ENCODE measurements at places on chromosomes 2 and 18. TPM values are rescaled to one million over a fixed set of nuclear protein-coding genes. Genes with fewer than 3 reads are reported as not detected.

DNA sequence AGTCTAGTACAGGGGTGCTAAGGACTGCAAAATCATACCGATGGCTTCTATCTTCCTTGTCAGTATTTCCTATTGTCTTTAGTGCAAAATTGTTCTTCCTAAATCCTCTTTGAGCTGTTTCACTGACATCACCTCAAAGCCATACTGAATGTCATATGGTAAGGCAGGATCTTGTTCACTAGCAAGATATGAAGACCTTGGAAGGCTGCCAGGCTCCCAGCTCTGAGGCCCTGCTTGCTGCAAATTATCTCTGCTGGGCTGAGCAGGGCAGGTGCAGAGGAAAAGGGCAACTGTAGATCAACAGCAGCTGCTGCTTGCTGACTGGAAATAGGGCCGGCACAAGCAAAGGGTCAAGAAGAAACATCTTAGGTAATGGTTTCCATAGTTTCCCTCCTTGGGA is 58.2 kb downstream of the PMAIP1 start:
- DNase-seq, result peak; percentile 87

Gene DOK6
- 1.1 TPM for total RNA-seq

GRCh38 chr2:210956101-210956500 is 399.7 kb downstream of the CPS1 start:
- DNase-seq, result no peak

- no peak for DNase-seq
These were observed 2.3 kb upstream of the SPRED2 start for GRCh38 chr2:65434592-65435241.

DNA sequence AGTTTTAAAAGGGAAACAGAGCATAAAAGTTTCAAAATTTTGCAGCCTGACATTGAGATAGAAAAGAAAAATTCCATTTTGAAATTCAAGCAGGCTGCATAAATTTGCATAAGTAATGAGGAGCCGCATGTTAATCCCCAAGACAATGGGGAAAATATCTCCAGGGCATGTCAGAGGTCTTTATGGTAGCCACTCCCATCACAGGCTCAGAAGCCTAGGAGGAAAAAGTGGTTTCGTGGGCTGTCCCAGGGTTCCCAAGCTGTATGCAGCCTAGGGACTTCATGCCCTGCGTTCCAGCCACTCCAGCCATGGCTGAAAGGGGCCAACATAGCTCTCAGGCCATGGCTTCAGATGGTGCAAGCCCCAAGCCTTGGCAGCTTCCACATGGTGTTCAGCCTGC is 108.8 kb downstream of the SLC4A10 start:
- DNase-seq, result no peak

- DNase-seq, result peak; percentile 31
These were observed 69.9 kb upstream of the SMAD7 start for GRCh38 chr18:49020621-49021021.

DNA sequence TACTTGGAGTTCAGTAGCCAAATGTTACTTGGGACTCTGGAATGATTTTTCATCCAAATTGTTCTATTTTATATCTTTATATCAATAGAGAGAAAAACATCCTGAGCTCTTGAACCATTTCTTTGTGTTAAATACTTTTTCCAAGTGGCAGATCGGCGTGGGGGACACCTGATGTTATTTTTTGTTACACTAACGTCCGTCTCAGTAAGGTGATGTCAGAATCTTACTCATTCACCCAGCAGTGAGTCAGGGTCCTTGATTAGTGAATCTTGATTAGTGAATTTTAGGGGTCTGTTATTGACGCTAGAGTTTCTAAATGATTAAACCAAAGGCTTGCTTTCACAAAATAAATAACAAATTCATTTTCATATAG is 1.7 kb downstream of the MIB1 start:
- no peak for DNase-seq

Gene ANKMY1
- total RNA-seq, result 5.4 TPM

Measured in liver (tissue), 10 donors.